ENCODE measurements at places on chromosomes 1 and 21.
A peak's percentile ranks its signal among the peaks of the same experiment; 100 is the strongest.

- no peak for DNase-seq
These were observed 20.5 kb downstream of the ELAPOR1 start for GRCh38 chr1:109134423-109134822.

DNA sequence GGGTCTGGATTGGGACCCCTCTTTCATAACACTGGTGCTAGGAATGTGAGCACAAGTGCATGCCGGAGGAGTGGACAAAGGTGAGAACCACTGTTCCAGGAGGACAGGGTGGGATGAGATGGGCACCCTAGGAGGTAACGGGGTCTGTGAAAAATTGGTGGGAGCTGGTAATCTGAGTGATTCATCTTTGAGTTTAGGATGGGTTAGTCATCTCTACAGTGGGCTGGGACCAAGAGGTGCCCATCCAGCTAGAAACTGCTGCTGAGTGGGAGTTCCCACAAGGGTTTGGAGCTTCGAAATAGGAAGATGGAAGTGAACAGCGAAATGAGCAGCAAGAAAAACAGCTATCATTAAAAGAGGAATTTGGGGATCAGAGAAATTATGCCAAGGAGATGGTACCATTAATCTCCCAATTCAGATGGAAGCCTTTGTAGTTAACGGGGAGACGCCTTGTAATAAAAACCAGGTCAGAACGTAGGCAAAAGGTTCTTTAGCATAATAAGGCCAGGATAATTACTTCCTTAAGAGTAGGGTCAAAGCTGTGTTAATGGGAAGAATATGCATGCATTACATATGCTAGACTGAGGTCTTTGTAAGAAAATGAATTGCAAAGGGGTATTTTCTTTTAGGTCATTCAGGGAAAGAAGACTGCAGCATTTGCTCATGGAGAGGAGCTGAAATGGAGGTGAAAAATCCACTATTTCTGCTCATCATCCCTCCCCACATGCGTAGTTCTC, 55.5 kb downstream of the OLFML3 start:
- DNase-seq, result peak; percentile 18

- DNase-seq, result no peak
These were observed 181.2 kb downstream of the DPYD start for GRCh38 chr1:97739596-97740103.

DNA sequence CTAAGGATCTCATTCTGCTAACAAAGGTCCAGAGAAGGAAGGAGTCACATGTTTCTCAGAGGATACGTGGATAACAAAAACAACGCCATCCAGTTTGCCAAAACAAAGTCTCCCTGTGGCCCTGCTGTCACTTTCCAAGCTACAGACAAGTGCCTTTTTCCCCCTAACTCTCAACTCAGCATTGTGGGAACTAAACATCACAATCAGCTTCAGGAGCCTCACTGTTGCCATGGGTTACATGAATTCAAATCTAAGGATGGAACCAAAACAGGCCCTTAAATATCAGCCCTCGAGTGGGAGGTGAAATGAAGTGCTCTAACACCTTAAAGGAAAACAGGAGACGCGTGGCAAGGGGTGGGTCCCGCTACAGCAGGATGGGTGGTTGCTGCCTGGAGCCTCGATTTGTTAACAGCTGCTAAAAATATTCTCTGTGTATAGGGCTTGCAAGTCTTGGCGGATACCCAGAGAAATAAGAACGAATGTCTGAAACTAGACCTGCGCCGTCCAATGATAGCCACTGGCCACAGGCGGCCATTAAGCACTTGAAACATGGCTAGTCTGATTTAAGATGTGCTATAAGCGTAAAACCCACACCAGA, 66.4 kb upstream of the SOD1 start:
- no peak for DNase-seq

DNA sequence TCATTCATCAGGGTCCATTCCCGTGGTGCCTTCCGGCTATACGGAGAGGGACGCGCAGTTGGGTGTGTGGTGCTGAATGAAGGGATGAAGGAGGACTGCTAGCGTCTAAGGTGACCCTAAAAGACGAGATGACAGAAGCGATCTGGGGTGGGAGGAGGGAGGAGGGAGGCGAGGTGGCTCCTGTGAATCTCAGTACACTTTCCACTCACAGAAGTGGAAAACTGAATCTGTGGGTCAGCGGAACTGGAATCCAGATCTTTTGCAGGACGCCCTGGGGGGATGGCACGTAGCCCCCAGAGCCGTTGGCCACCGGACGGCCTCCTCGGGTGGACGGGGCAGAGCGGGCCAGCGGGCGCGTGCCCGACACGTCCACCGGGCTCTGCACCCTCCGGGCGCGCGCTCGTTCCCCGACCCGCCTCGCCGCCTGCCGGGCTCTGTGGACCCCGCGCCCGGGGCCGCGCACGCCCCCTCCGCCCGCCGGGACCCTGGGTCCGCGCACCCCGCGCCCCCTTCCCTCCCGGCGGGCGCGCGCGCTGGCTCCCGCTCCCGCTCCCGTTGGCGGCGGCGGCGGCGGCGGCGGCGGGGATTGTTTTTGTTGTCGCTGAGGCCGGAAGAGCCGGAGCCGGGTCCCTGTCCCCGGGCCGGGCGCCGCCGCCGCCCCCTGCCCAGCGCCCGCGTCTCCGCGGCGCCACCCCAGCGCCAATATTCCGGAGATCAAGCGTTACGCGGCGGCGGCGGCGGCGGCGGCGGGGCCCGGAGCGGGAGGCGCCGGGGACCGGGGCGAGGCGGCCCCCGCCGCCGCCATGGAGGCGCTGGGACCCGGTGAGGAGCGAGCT, at the start of gene AGO4:
Gene AGO4, plus strand, starts transcription at position 403 of the 836 bp plus-strand sequence. Its CDS starts 401 bp downstream, at position 804.
- DNase-seq, result peak; percentile 81

DNA sequence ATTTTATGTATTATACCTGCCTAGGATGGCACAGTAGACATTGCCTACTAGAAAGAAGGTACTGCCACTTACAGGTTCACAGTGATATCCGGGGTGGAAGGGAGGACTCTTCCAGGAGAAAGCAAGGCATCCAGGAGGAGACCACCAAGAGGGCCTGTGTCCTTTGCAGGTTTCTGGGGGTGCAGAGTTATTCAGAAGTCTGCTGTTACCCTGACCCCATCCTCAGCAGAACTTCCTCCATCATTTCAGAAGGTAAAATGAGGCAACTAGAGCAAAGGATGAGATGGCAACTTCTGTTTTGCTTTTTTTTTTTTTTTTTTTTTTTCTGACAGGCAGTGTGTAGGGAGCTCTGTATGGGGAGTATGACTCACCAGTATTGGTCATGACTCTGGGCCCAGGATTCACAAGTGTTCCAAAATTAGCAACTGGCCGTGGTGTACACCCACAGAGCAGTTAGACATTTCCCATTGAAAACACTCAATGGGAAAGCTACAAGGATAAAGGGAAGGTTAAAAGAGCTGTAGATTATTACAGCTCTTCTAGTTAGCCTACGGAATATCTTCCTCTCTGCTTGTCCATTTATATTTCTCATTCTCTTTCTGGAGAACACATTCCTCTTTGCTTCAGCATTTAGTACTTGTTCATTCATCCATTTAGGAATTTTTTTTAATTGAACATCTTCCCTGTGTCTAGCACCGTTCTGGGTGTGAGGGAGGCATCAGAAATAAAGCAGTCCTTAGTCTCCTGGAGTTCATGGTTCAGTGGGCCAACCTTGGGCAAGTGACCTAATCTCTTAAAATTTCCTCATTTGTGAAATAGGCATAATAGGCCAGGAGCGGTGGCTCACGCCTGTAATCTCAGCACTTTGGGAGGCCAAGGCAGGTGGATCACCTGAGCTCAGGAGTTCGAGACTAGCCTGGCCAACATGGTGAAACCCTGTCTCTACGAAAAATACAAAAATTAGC, 50.5 kb upstream of the PPP2R5A start:
- DNase-seq, result no peak

DNA sequence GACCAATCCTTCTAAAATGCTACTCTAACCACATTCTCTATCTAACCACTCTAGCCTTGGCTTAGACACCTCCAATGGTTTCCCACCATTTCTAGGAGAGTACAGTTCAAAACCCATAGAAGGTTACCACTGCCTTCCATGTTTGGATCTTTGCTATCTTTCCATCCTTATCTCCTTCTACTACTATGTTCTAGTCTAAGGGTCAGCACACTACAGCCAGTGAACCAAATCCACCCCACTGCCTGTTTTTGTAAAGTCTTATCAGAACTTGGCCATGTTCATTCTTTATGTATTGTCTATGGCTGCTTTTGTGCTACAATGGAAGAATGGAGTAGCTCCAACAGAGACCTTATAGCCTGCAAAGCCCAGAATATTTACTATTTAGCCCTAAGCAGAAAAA, 6.2 kb downstream of the MTF1 start:
- no peak for DNase-seq

DNA sequence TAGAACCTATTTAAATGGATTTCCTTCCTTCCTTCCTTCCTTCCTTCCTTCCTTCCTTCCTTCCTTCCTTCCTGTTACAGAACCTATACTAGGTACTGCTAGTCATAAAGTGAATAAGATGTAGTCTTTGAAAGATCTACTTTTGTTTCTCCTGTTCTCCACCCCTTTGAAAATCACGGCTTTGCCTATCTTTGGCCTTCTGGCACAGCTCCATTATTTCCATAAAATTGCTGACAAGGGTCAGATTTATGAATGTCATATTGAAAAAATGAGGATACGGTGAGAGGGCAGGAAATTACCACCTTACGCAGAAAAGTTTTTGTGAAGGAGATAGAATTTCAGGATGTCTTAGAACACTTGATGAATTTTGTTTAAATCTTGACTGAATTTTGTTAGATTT, 18.1 kb upstream of the HMCN1 start:
- no peak for DNase-seq

DNA sequence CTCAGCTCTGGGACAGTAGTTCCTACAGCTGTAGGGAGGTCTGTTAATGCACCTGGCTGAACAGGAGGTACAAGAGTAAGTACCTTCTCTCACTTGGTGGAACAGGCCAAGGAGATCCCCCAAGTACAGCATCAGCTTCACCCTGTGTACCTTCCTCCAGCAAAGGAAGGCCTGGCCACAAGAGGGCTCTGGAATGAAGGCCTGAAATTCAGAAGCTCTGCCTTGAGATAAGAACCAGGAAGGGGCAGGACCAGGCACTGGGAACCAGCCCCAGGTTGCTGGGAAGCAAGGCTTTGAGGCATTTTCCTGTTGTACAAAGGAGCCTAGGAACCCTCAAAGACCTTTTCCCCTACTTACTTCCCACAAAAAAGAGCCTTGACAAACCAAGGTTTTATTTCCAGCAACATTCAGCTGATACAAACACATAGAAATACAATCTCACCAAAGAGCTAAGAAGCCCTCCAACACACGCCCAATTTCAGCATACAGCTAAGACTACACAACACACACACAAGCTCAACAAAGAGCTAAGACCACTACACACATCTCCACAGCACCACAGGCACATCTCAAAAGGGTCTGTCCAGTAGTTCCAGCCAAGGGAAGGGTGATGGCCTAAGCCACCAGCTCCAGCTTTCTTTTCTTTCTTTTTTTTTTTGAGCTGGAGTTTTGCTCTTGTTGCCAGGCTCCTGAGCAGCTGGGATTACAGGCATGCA, 23.5 kb downstream of the F11R start:
- peak; percentile 83 for DNase-seq

GRCh38 chr1:56788588-56788987, 30.6 kb downstream of the FYB2 start:
- DNase-seq, result no peak

DNA sequence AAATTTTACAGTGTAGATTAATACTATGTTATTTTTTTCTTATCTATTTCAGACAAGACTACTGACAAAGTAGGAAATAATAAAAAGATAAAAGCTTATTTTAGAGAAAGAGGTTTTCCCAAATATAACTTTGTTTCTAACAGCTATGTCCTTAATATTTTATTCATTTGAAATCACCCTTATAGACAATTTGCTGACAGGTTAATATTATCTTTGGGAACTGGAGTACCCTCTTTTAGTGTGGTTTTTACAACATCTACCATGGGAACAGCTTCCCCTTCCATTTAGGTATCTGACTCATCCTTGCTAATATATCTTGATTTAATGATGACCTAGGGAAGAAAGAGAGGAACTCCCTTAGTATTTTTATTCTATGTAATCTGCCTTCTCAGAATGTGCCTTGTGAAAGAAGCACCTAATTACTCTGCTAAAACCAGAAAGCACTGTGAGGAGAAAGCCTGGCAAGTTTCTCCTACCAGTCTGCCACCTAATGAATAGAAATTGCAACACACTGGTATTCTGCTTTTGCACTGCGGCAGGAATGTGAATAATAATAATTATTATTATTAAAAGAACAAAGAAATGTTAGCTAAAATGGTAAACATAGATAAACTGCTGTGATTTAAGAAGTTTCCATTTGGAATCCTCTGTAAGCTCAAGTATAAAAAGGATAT, 192.8 kb downstream of the PDE4B start:
- no peak for DNase-seq

DNA sequence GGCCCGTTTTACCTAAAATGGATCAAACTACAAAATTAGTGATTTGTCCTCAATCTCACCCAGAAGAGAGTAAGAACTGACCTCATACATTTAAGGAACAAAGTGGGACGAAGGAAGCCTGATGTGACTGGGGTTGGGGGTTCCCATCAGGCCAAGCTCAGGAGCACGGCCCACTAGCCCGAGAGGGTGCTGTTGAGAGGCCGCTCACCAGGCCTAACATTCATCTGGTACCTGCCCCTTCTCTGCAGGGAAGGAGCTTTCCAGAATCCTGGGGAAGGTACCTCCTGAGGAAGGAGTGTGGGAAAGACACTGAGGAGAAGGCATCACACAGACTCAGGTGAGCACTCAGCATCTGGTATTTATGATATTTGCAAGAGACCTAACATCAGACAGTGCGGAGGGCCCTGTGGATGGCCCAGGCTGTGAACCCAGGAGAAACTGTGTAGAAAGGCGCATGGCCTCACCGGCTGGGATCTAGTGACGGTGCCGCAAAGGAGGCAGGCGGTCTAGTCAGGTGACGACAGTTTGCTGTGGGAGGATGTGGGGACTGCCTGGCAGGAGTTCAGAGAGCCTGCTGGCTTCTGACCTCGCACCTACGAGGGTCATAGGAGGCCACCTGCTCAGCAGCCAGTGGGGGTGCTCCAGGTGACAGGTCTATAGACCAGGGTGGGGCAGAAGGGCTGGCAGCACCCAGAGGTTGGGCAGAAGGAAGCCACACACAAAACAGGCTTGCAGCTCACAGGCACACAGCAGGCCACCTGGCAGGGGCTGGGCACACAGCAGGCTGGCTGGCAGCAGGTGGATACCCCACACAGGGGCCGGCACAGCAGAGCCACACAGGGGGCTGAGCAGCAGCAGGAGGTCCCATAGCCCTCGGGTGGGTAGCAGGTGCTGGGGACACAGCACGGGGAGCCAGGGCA, 543 bp downstream of the KRTAP12-4 start:
- no peak for DNase-seq

GRCh38 chr1:5477716-5478115, 514.5 kb downstream of the NPHP4 start:
- no peak for DNase-seq

DNA sequence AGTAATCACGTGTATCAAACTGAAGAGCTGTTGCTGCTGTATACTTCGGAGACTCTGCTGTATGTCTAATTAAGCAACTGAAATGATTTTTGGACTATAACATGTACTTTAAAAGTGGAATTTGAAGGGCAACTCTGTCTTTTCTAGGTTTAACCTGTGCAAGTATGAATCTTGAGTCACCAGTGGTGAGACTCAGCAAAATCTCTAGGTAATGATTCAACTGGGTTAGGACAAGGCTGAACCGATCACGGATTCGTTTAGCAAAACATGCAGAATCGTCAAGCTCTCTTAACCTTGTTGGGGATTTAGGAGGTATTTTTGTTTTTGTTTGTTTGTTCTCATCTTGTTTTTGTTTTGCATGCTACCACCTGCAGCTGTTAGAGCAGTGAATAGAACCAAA, 149.6 kb downstream of the CYYR1 start:
- no peak for DNase-seq

Measured in GM23338 (cell line).